ENCODE measurements at places on chromosomes 13 and 19. TPM values are rescaled to one million over a fixed set of nuclear protein-coding genes. Genes with fewer than 3 reads are reported as not detected.

Gene ADAMTSL5
- total RNA-seq: 1.5 TPM

GRCh38 chr19:17579661-17580244 is 24.3 kb downstream of the COLGALT1 start:
- DNase-seq: peak; percentile 25

DNA sequence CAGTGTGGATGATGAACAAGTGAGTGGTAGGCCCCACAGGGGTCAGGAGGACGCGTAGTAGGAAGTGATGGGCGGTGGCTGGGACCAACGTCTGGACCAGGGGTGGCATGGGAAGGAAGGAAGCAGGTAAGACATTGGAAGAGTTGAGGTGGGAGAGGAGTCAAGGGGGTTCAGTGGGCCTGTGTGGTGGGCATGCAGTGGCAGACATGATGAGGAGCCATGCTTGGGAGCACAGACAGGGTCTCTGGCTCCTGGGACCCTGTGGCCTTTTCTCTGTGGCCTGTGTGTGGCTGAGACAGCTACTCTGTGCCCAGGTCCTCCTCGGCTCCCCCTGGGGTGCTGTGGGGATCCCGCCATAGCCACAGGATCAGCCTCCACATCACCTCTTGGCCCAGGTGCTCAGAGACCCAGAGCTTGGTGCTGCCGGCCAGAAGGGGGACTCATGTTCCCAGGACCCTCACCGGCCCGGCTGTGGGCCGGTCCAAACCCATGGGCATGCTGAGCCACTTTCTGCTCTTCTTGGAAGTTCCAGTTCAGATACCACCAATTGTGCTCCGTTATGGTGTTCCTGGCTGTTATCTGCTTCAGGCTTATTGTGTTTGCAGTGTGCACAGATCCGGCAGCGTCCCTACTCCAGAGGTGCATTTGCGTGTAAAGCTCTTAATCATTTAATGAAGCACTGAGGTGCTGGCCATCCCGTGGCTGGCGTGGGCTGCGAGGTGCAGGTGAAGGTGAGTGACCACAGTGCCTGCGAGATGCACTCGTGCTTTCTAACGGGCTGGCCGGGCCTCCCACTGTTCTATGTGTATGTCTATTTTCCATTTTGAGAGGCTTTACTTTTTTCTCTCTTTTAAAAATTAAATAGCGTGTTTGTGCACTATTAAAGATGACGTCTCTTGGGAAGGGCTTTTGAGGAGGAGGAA is 147.9 kb downstream of the TEX29 start:
- DNase-seq: no peak

DNA sequence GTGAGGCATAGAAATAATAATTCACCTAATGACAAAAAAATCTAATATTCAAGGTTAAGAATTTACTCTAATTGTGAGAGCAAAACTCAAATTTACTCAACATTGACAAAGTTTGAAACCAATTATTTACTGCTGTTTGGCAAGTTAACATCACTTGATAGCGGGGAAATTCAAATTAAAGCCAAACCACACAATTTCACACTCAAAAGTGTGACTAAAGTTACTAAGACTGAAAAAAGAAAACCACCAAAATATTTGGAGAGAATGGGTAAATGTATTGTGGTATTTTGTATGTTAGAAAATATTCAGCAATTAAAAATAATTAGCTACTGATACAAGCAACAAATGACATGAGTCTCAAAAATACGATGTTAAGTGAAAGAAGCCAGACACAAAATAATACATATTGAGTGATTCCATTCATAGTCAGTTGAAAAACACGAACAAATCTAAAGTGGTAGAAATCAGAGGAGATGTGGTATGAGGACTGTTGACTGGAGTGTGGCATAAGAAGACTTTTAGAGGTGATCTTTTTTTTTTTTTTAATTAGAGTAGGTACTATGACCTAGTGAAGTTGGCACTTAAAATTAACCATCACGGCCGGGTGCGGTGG is 541.4 kb upstream of the ATXN8OS start:
- no peak for DNase-seq

GRCh38 chr19:45171211-45171623 is 6.8 kb downstream of the TRAPPC6A start:
- DNase-seq: no peak

DNA sequence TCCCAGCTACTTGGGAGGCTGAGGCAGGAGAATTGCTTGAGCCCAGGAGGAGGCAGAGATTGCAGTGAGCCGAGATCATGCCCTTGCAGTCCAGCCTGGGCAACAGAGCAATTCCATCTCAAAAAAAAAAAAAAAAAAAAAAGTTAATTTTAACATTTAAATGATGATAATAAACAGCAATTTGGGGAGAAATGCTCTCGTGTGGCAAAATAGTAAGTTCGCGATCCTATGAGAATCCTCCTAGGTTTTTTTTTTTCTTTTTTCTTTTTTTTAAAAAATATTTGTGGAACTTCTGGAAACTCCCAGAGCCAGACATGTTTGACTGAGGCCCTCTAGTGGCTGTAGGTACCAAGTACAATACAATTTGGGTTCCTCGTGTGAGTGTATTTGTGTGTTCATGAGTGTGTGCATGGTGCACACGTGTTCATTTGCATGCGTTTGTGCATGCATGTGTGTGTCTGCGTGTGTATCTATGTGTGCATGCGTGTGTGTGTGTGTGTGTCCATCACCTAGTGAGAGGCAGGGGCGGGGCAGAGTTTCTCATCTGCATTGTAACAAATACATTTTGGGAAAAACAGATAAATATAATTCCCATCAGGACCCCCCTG is 31.2 kb downstream of the TMPRSS9 start:
- peak; percentile 82 for DNase-seq

GRCh38 chr13:29355029-29355428 is 240.5 kb downstream of the SLC7A1 start:
- DNase-seq: no peak

DNA sequence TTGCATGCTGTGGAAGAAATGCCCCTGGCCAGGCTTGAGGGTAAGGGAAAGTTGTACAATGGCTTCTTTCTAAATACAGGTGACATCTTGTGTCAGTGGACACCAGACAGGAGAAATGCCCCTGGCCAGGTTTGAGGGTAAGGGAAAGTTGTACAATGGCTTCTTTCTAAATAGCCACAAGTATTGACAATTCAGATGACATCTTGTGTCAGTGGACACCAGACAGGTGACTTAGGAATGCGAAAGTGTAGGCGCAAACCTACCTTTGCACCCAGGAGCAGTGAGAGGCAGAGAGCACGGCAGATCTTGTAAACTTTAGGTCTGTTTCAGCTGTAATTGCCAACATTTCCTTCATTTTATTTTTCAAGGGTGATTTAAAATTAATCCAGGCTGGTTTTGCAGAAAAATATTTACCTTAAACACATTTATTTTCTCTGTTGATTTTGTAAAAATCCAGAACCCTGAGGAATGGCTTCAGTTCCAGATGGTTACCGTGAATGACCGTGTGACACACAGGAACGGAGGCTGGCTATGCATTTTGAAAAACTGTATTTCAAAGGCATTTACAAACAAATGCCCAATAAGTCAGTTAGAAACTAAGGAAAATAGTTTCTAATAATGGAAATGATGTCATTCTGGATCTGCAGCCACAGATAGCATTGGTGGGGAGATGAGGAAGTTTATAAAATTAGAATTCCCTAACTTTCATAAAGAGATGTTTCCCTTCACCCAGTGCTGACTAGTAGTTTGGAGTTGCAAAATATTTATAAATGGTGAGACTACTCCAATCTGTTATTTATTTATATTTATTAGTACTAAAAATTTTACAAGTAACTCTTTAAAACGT is 34.9 kb downstream of the TNFSF13B start:
- DNase-seq: no peak

DNA sequence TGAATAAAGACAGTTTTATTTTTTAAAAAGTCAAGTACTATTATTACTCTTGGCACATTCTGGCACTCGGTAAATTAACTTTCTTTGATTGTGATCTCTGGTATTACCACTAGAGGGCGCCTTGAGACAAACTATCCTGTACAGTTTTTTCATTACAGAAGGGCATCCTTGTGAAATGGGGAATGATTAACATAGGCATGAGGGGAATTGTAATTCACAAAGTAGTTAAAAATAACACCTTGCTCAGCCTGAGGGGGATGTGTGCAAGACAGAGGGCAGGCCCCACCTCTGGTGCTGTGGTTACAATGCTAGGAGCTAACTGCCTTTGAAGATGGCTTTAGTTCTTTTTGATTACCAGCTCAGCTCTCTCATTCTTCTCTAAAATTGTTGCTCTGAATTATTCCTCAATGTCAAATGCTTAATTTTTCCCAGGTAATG is 24.2 kb upstream of the C1QTNF9B start:
- peak; percentile 73 for DNase-seq

- DNase-seq: no peak
Observed at GRCh38 chr19:16822648-16823047, 6.5 kb upstream of the SIN3B start.

GRCh38 chr13:108225440-108225839 is 7.2 kb downstream of the ABHD13 start:
- no peak for DNase-seq

GRCh38 chr13:98368019-98368418 is 190.9 kb upstream of the RNF113B start:
- peak; percentile 65 for DNase-seq

DNA sequence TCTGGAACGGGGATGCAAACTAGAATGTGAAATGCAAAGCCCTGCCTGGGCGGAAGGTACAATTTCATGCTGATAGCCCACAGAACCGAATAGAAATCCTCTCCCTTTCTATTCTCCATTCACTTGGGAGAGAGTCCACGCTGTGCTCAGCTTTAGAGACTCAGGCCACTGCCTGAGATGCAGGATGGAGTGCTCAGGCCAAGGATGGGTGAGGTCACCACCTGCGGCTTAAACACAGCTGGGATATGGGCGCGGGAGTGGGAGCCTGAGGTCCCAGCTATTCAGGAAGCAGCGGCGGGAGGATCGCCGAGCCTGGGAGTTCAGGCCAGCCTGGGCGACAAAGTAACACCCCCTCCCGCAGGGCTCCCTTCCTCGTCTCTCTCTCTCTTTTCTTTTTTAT is 446 bp upstream of the ZNF83 start:
- no peak for DNase-seq

Gene ZNF835
- total RNA-seq: 3.6 TPM

GRCh38 chr13:38905081-38905480 is 85.5 kb downstream of the STOML3 start:
- DNase-seq: no peak

- DNase-seq: no peak
Observed at GRCh38 chr13:36764957-36765356, 54.1 kb upstream of the RFXAP start.

DNA sequence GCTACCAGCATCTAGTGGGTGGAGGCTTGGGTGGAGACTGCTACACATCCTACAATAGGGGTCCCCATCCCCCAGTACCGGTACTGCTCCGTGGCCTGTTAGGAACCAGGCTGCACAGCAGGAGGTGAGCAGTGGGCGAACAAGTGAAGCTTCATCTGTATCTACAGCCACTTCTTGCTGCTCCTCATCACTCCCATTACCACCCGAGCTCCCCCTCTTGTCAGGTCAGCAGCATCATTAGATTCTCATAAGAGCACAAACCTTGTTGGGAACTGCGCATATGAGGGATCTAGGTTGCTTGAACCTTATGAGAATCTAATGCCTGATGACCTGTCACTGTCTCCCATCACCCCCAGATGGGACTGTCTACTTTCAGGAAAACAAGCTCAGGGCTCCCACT is 37.0 kb downstream of the NWD1 start:
- no peak for DNase-seq

Gene EBPL
- 93.7 TPM for total RNA-seq

DNA sequence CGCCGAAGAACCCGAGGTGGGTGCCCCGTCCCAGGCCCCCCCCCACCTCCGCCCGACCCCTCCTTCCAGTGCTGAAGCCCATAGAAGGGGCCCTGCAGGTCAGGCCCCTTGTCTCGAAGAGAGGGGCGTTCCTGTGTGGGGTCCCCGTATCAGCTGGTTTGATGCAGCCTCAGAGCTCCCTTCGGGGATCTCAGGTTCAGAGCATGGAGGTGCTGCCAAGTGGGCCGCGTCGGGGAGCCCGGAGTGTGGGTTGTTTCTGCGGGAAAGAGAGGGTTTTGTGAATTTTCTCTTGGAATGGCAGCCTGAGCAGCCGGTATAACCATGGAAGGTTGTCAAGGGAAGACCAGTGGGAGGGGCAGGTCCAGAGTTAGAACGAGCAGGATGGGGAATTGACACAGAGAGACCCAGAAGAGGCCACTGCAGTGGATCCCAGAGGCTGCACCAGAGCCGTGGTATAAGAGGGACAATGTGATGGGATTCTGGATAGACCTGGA is 384 bp downstream of the TRAPPC2B start:
- DNase-seq: peak; percentile 12

- DNase-seq: no peak
Observed at GRCh38 chr19:38538386-38538785, 79.4 kb downstream of the MAP4K1 start.

Gene APLP1
- 2.6 TPM for total RNA-seq

Gene OR7D4
- total RNA-seq: not detected

Gene PROZ
- total RNA-seq: not detected

DNA sequence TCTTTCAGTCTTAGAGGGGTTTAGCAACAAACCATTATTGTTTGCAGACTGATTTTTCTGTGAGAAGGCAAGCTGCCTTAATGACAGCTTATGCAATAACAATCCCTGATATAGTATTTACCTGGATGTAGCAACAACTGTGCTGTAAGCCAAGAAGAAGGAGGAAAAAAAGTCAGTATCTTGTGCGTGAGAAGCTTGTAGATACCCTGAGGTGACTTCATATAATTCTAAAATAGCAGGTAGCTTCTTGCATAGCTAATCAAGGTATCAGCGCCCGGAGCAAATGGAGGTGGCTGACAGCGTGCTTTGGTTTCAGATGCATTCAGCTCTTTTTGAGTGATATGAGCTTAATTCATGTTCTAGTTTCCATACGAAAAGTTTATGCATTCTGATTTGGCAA is 309.8 kb downstream of the KLF5 start:
- DNase-seq: no peak
